ENCODE measurements at places on chromosomes 12 and 14.

DNA sequence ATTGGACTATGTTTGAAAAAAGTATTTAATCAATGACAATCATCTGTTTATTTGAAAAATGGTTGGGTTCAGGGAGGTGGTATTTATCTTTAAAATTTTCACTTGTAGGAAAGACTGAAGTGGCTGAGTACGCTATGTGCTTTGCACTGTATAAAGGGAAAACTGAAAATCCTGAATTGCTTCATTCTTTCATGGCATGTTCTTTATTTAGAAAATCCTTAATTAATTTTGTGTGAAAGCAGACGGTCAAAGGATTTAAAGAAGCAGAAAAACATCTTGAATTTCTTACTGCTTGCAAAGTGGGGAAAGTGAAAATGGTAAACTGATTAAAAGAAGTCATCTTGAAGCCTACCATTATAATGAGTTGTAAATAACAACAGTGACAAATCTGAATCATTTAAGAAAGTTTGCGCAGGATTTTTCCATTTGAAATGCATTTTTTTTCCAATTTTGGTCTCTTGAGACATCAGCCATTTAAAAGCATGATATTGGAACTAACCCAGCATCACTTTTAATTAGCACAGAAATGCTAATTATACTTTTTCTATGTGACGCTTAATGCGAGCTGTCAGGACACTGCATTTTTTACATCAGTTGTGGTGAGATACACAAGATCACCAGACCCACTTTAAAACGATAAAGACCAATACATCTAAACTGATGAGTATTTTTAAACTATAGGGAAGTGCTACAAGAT lies 169.0 kb downstream of the NEDD1 start:
- no peak for DNase-seq

DNA sequence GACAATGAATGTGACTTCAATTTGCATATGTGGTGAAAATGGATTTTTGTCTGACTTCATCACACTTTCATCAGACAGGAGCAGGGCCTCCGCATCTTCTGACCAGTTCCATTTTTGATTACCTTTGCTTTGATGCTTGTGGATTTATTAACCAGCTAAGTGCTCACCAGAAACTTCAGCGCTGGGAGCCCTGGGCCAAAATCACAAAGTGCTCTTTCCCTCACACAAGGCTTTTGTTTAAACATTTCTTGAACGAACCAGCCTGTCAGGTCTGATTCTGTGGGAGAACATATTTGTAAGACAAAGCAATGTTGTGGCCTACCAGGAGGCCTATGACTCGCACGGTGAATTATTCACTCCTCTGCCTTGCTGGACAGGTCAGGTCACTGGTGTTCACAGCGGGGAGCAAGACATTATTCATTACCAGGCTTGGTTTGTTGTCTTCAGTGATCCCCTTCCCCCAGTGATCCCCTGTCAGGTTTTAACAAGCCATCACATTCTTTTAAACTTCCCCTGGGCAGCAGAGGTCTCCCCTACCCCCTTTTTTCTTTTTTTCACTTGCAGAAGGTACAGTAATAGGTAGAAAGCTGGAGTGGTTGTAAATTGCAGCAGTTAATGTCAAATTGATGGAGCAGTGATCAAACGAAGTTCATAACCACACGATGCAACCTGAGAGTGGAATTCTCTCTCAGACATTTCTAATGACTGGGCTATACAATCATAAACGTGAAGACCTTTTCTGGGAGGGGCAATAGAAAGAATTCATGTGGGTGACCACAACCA lies 167.5 kb upstream of the PRICKLE1 start:
- DNase-seq, result no peak

DNA sequence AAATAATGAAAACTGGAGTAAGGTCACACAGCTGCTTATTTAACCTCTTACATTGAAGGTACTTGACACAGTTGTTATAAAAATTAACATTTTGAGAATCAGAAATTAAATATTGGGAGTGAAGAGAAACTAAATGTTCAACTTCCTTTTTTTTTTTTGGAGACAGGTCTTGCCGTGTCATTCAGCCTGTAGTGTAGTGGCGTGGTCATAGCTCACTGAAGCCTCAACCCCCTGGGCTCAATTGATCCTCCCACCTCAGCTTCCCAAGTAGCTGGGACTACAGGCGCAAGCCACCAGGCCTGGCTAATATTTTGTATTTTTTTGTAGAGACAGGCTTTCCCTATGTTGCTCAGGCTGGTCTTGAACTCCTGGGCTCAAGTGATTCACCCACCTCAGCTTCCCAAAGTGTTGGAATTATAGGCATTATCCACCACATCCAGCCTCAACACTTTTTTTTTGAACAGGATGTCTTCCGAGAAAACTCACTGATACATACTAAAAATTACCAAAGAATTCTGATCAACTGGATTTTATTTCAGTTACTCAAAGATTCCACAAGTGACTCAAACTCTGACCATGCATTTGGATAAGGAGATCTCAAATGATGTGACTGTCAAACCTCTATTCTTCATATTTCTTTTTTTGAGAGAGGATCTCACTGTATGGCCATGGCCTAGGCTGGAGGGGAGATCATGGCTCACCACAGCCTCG lies 35.4 kb downstream of the SGPP1 start:
- DNase-seq, result no peak

DNA sequence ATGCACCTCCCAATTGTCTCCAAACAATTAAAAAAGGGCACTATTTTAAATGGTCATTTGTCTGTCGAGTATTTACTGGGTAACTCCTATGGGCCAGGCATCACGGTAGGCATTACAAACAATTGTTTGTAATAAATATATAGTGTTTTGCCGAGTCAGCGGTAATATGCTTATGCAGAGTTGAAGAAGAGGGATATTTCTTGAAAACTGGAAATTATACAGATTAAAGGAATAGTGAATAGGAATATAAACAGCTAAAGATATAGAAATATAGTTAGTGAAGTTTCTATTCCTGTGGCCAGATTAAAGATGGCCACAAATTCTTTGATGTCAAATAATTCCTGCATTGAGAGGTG lies 13.5 kb upstream of the CRADD start:
- no peak for DNase-seq

GRCh38 chr12:99977550-99977949 lies 7.2 kb downstream of the ANKS1B start:
- DNase-seq, result no peak

- DNase-seq, result no peak
Observed at GRCh38 chr12:6535960-6536847, 1.9 kb downstream of the GAPDH start.

GRCh38 chr12:124389725-124390441 lies 95.0 kb downstream of the RFLNA start:
- no peak for DNase-seq

DNA sequence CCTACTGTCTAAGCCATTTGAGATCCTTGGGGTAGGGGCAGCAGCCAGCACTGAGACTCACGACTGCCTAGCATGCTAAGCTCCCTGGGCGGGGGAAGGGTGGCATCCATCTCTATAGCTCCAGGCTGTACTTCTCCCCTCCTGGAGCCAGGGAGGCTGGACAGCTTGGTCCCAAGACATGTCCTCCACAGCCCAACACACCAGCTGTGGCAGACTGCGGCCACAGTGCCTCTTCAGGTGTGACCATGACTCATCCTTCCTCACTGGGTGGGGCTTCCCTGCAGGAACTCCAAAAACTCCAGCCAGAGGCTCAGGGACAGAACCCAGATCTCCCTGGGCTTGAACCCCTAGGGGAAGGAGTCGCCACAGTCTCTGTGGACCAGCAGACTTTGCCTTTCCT lies 193.9 kb downstream of the GPHN start:
- DNase-seq, result no peak

- DNase-seq, result no peak
Observed at GRCh38 chr12:109553906-109554500, 19.3 kb downstream of the MMAB start.

- DNase-seq, result no peak
Observed at GRCh38 chr12:124420996-124421674, 126.2 kb downstream of the RFLNA start.

- no peak for DNase-seq
Observed at GRCh38 chr14:87994974-87995373, 2.0 kb upstream of the GALC start.

GRCh38 chr14:60090864-60091519 lies 731 bp upstream of the PCNX4 start:
- DNase-seq, result peak; percentile 37

All from NCI-H2081 (cell line).